ENCODE measurements at places on chromosomes 2 and 18.

GRCh38 chr2:235486729-235487128 is 7.1 kb upstream of the AGAP1 start:
- DNase-seq: no peak

DNA sequence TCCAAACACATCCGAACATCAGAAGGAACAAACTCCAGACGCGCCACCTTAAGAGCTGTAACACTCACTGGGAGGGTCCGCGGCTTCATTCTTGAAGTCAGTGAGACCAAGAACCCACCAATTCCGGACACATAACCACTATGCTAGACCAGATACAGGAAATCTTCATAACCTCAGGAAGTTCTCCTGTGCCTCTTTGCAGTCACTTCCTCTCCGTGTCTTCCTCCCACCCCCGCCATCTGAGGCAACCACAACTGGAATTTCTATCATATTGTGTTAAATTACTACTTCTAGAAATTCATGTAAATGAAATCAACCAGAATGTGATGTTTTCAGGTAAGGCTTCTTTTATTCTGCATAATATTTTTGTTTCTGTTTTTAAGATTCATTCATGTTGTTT is 631.0 kb upstream of the NXPH2 start:
- no peak for DNase-seq

DNA sequence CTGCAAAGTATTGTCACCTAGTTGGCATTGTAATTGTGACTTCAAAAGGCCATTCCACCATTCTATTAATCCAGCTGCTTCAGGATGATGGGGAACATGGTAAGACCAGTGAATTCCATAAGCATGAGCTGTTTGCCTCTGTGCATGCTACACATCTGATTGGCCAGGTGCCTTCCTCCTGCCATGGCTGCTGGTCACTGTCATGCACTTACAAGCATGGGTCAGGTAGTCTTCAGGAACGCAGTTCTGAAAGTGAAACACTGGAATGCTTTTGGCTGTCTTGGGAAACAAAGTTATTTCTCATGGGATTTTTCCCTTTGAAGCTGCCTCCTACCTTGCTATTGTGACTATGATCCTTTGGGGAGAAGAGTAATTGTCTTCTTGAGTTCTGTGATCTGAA is 267.6 kb downstream of the GBX2 start:
- no peak for DNase-seq

- no peak for DNase-seq
These were observed 386.2 kb downstream of the ALK start for GRCh38 chr2:29535188-29535587.

Data from stimulated activated CD8-positive, alpha-beta memory T cell treated with anti-CD3 and anti-CD28 coated beads, Interleukin-7, amount 100 ng/mL, for 1 hour (primary cell).